ENCODE measurements at places on chromosomes 13 and 19.
A peak's percentile ranks its signal among the peaks of the same experiment; 100 is the strongest.

DNA sequence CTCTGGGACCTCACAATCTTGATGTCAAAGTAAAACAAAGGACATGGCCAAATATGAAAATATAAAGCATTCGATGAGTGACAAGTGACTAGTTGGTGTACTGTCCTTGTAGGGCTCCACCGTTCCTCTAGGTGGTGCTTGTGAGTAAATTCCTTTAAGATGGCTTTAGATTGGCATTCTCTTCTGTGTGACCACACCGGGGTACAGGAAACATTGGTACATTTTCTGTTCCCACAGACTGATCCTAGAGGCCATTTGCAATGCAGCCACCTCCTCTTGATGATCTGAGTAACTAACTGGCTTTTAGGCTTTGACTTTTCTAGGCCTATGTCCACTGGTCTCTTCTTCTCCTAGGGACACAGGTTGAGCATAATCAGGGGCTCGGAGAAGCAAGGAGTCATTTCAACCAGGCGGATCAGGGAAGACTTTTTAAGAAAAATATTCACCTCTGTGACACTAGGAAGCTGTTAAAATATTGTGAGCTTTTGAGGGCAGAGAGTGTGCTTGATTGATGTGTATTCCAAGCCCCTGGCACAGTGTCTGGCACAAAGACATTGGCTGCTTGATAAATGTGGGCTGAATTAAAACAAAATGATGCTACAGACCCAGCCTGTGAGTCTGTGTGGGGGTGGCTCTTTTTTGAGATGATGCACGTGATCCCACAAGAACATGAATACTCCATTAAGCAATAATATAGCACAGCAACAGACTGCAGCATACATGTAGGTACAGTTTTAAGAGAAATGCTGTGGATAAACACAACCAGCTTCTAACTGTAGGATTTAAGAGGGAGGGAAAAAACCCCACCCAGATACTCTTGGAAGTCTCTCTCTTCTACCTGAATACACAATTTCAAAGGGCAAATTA is 21.0 kb downstream of the EPSTI1 start:
- DNase-seq = peak; percentile 60

GRCh38 chr13:26618726-26619125 is 61.2 kb downstream of the WASF3 start:
- no peak for DNase-seq

DNA sequence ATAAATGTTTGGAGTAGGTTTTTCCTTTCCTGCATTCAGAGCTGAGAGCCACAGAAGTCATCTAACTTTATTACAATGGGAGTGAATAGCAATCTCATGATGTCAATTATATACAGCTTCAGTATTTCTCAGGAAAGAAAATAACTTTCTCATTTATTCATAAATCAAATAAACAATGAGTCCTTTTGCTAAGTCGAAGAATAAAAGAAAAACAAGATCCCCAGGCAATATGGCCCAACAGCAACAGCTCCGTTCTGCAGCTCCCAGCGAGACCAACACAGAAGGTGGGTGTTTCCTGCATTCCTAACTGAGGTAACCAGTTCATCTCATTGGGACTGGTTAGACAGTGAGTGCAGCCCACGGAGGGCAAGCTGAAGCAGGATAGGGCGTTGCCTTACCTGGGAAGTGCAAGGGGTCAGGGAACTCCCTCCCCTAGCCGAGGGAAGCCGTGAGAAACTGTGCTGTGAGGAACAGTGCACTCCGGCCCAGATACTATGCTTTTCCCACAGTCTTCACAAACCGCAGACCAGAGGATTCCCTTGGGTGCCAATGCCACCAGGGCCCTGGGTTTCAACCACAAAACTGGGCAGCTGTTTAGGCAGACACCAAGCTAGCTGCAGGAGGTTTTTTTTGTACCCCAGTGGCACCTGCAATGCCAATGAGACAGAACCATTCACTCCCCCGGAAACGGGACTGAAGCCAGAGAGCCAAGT is 128.2 kb downstream of the SLITRK1 start:
- no peak for DNase-seq

DNA sequence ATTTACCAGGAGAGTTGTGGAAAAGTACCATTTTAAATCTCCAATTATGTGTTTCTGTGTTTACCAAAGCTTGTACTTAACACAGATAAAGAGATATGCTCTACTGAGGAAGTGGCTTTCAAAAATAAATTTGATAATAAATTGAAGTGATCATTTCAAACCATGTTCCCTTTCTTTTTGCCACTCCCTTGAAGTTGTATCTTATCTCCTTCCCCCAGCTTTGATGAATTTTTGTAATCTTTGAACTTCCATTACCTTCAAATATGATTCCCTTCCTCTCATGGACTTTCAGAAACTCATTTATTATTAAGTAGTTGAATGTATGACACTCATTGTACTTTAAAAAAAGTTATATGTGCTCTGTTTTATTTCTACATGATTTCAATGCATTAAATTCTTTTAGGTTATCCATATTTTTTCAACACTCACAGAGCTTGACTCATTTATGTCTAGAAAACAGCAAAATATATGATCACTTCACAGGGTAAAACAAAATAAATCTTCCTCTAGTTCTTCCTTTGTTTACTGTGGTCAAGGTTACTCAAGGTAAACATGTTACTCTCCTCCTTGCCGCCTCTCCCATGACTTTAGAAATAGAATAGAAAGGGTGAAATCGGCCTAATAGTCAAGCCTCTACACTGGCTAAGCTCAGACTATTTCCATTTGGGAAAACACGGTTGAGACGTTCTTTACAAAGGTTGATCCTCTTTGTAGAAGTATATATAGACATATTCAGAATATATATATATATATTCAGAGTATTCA is 251.2 kb upstream of the SPRY2 start:
- DNase-seq = no peak

DNA sequence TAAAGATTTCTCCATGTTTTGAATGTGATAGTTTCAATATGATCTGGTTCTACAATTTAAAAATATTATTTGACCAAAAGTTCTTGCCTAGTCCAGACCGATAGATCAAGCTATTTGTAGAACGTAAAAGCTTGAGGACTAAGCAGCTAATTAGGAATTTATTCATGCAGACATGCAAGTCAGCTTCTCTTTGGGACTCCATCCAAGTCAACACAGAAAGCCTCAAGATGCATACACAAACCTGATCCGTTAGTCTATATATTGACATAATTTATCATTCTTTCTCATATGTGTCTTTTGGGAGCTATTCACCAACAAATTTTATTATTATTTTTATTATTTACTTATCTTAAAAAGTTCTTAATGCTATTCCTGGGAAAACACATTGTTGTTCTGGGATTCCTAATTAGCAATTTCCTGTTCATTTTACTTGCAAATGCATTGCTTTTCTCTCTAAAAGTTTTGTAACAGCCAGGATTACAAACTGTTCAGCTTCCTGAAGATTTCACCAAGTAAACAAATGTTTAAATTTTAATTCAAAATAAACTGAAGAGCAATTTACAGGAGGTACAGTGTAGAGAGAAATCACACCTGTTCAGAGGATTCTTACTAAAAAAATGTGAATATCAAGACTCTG is 375.3 kb downstream of the GPC5 start:
- no peak for DNase-seq

GRCh38 chr13:40764587-40765403 is 6.2 kb downstream of the MRPS31 start:
- no peak for DNase-seq

Data from hematopoietic multipotent progenitor cell treated with erythropoietin and hydrocortisone succinate and interleukin-3 and kit ligand, for 15 days (in vitro differentiated cells).